ENCODE measurements at places on chromosomes 7 and 10.
A peak's percentile ranks its signal among the peaks of the same experiment; 100 is the strongest.

DNA sequence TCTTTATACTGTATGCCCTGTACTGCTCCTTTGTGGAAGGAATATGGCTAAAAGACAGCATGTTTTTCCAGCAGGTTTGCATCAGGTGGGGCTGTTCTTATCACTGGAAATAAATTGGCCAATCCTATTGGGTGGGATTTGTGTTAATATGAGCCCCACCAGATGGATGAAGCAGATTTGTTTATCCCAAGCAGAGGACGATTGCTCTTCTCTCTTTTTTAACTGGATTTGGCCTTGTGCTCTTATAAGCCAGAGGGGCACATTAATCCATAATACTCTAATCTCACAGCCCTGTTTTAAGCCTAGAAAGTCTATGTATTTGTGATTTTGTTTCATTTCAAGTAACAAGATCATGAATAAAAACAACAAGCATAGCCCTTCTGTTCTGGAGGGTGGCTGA, 240.1 kb upstream of the ADARB2 start:
- no peak for DNase-seq

- no peak for DNase-seq
Measured at GRCh38 chr10:810351-810846, 120.9 kb upstream of the DIP2C start.

GRCh38 chr10:112970021-112970420, 20.0 kb downstream of the TCF7L2 start:
- no peak for DNase-seq

- DNase-seq, result no peak
Measured at GRCh38 chr10:119801998-119802538, 70.6 kb downstream of the MCMBP start.

DNA sequence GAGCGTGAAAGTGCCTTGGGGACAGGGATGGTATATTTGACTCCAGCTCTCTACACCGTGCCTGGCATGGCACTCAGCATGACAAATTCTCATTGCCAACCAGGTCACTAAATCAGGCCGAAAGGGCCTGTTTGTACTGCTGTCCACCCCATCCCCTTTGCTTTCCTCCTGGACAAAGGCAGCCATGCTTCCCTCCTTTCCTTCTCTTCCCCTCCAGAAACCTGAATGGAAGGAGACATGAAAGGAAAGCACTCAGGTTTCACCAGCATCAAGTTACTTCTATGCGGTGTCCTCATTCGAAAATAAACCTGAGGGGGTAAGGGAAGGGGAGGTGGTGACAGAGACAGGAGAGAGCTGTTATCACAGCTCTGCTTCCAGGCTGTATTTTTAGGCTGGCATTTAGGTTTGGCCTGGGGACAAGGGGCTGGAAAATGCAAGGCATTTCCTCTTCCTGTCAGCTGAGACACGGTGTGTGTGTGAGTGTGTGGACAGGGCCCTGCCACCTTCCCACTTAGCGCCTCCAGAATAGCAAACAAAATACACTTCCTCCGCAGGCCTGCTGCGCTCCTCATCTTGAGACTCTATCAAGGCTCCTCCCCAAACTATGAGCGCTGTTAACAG, 79.9 kb upstream of the COL13A1 start:
- peak; percentile 27 for DNase-seq

GRCh38 chr10:36220151-36220550, 578.1 kb upstream of the FZD8 start:
- no peak for DNase-seq
